ENCODE measurements at places on chromosomes 5 and 9. TPM values are rescaled to one million over a fixed set of nuclear protein-coding genes. Genes with fewer than 3 reads are reported as not detected.

DNA sequence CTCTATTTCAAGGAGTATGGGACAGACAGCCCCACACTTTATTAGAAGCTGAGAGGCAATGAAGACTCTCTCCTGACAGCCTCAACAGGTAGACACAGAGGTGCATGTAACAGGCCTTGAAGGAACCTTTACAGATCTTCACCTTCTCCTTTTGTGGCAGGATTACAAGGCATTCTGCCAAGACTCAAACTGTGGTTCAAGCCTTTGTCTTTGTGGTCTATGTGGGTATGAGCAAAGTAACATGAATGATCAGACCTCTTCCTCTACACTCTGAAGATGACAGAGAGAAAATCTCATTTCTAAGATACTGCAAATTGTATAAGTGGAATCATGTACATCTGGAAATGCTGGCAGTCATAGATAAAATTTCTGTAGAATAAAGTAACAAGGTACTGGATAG lies 346.9 kb downstream of the CDH9 start:
- no peak for DNase-seq
- H3K4me1 ChIP-seq, result no peaks in the 10 kb centered on the region
- no peaks in the 10 kb centered on the region for H3K36me3 ChIP-seq
- no peak overlapping the region for H3K27ac ChIP-seq
- H3K27me3 ChIP-seq, result no peaks in the 10 kb centered on the region
- no peak overlapping the region for H3K4me3 ChIP-seq

GRCh38 chr5:111960476-111961215 lies 203.7 kb upstream of the NREP start:
- no peaks in the 10 kb centered on the region for H3K4me1 ChIP-seq
- no peaks in the 10 kb centered on the region for H3K36me3 ChIP-seq
- DNase-seq, result no peak
- no peaks in the 10 kb centered on the region for H3K27me3 ChIP-seq

DNA sequence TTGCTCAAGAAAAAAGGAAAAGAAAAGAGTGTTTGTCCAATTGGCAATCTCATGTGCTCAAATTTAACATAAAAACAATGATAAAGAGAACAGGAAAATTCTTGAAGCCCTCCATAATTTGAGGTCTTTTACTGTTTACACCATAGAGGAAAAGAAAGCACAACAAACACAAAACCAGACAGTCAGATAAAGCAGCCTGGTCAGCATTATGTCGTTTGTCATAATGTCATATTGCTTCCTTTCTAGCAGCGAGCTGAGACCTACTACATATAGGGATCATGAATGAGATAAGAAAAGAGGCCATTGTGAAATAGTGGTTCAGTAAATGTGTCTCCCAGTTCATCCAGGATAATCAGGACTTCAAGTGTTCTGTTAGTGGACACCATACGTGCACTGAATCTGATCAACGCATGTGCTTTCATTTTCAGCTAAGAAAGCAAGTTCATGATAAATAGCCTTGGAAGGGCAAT lies 64.7 kb upstream of the SELENOP start:
- H3K4me3 ChIP-seq, result no peak overlapping the region
- H3K36me3 ChIP-seq, result no peaks in the 10 kb centered on the region
- H3K4me1 ChIP-seq, result no peaks in the 10 kb centered on the region
- no peak for DNase-seq
- H3K27me3 ChIP-seq, result no peaks in the 10 kb centered on the region
- no peak overlapping the region for H3K27ac ChIP-seq

- no peaks in the 10 kb centered on the region for H3K4me1 ChIP-seq
- no peaks in the 10 kb centered on the region for H3K36me3 ChIP-seq
- H3K27ac ChIP-seq, result no peak overlapping the region
- no peaks in the 10 kb centered on the region for H3K27me3 ChIP-seq
- DNase-seq, result no peak
Observed at GRCh38 chr5:97135868-97136267, 6.5 kb downstream of the LIX1 start.

DNA sequence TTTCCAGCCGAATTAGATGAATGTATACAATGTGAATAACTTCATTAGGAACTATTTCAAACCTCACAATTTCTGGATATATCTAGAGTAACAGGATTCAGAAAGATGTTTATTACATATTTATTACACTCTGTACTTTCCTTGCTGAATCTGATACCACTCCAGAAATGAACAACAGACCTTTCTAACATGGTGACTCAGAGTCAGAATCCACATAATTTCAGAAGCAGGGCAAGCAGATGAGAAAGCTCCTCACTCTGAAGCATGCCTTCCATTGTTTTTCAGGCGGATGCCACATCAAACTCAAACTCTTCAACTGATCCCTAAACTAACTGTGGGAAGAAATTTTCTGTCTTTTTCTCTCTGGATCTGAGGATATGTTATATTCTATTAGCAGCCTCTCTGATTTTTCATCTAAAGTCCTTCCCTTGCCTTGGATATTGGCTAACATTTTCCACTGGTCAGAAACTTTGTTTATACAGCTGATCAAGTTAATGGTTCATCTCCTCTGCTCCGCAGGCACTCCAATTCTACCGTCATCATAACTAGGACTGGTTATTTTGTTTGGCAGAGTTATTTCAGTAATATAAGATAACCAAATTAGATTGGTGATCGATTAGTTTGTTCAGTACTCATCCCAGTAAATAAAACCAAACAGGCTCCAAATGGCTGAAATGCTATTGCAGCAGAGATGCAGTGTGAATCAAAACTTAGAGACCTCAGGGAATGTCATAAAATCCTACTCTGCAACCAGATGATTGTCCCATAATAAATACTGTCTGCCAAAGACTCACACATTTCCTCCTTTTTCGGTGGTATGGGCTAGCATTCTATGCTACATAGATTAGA lies 556.0 kb downstream of the EBF1 start:
- H3K36me3 ChIP-seq, result no peaks in the 10 kb centered on the region
- H3K4me1 ChIP-seq, result no peaks in the 10 kb centered on the region
- H3K4me3 ChIP-seq, result no peak overlapping the region

GRCh38 chr5:73985145-73985544 lies 359.1 kb downstream of the ARHGEF28 start:
- no peak overlapping the region for H3K27ac ChIP-seq
- no peaks in the 10 kb centered on the region for H3K27me3 ChIP-seq
- DNase-seq, result no peak
- H3K4me1 ChIP-seq, result no peaks in the 10 kb centered on the region
- H3K4me3 ChIP-seq, result no peak overlapping the region
- no peaks in the 10 kb centered on the region for H3K36me3 ChIP-seq

DNA sequence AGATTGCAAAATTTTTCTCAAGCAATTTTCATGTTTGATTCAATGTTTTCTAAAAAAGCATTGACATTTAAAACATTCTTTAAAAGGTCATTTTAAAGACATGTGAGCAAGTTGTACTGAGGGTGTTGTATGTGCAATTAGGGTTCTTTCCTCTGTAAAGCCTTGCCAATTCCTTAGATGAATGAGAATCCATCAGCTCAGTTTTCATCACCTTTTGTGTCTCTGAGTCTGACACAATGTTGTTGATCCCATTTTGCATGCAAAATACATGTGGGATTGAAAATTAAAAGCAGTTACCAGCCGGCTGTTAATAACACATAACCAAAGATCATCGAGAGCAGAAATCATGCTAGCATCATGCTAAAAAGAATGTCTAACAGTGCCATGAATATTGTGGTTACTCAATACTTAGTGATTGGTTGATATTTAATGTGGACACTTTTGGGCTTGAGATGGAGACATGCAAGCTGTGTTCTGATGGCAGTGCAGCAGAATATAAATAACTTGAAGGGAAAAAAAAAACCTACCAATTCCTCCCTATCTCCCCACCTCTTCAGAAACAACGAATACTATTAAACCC lies 57.7 kb downstream of the FGF10 start:
- H3K27me3 ChIP-seq, result no peaks in the 10 kb centered on the region
- H3K4me1 ChIP-seq, result no peaks in the 10 kb centered on the region
- no peak for DNase-seq
- H3K36me3 ChIP-seq, result no peaks in the 10 kb centered on the region
- H3K27ac ChIP-seq, result no peak overlapping the region

DNA sequence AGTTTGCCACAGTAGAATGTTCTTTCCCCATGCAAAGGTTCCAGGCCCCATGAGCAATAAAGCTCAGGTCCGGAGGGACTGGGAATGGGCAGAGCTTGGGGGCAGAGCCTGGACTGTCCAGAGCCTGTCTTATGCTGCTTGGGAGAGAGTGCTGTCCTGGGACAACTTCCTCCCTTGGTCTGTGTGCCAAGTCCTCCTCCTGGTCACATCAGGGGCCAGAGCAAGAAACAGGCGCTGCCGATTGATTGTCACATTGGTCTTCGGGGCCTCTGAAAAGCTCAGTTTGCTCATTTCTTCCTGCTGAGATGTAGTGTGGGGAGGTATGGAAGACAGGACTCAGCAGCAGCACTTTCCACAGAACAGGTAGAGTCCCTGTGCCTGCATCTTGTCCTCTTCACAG lies 54.0 kb upstream of the FCN1 start:
- H3K36me3 ChIP-seq, result no peaks in the 10 kb centered on the region
- no peak overlapping the region for H3K27ac ChIP-seq
- H3K27me3 ChIP-seq, result peaks cover 43% of the 10 kb centered on the region
- H3K4me3 ChIP-seq, result no peak overlapping the region
- no peaks in the 10 kb centered on the region for H3K4me1 ChIP-seq
- DNase-seq, result peak; percentile 32

The OR1Q1 gene
- not detected for total RNA-seq

The DRD1 gene
- not detected for total RNA-seq

The TLR4 gene
- 15.6 TPM for total RNA-seq

The SPATA6L gene
- total RNA-seq, result 1.4 TPM
